ENCODE measurements at places on chromosomes 2 and 18.

DNA sequence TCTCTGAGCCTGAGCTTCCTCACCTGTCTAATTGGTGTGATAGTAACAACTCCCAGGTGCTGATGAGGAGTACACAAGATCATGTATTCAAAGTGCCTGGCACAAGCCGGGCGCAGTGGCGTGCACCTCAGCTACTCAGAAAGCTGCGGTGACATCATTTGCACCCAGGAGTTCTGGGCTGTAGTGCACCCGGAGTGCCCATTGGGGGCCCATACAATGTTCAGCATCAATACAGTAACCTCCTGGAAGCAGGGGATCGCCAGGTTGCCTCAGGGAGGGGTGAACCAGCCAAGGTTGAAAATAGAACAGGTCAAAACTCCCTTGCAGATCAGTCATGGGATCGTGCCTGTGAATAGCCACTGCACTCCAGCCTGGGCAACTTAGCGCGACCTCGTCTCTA is 11.2 kb upstream of the C1QL2 start:
- DNase-seq = no peak

- DNase-seq = no peak
These were observed 72.8 kb upstream of the MC4R start for GRCh38 chr18:60445341-60445740.

- no peak for DNase-seq
These were observed 214.5 kb upstream of the SLC8A1 start for GRCh38 chr2:40666398-40666797.

- no peak for DNase-seq
These were observed 104.8 kb downstream of the CABYR start for GRCh38 chr18:24243677-24244076.

- DNase-seq = no peak
These were observed 24.4 kb downstream of the MRPL33 start for GRCh38 chr2:27795868-27796277.

GRCh38 chr2:222523783-222524544 is 99.6 kb downstream of the SGPP2 start:
- DNase-seq = no peak

DNA sequence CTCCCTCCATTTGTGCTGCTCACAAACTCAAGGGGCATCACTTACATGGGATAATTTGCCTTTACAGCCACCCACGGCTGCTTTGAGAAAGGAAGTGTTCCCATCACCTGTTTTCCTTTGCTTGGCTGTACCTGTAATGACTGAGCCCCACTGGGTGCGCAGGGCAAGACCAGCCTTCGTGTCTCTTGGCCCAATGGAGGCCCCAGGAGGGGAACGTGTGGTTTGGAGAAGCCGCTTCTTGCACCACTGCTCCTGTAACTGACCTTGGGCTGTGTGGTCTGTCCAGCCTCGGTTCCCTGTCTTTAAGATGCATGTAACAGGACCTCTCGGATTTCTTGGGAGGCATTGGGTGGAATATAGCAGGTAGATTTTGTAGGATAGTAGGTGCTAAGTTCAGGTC is 41.1 kb downstream of the LDLRAD4 start:
- no peak for DNase-seq

- no peak for DNase-seq
These were observed 594.9 kb upstream of the ID2 start for GRCh38 chr2:8086796-8087479.

GRCh38 chr2:47525167-47525566 is 122.2 kb downstream of the MSH2 start:
- no peak for DNase-seq

GRCh38 chr2:30888852-30889409 is 81.7 kb upstream of the CAPN13 start:
- no peak for DNase-seq
